Mammary microvascular endothelial cell (primary cell): ENCODE measurements at places on chromosomes 6 and 20. TPM values are rescaled to one million over a fixed set of nuclear protein-coding genes. Genes with fewer than 3 reads are reported as not detected.

Gene VNN1
- 0.20 and 0.69 TPM in 2 replicates for total RNA-seq

Gene PRKN
- 0.13 and 0.34 TPM in 2 replicates for total RNA-seq

Gene FAM162B
- total RNA-seq, result 0.44 and 0.67 TPM in 2 replicates

Gene NAA20
- 35.8 and 45.8 TPM in 2 replicates for total RNA-seq

Gene FBXO9
- 13.4 and 14.7 TPM in 2 replicates for total RNA-seq

Gene MUC22
- not detected in 2 replicates for total RNA-seq

Gene SNRNP48
- total RNA-seq, result 7.3 and 8.1 TPM in 2 replicates

Gene HTR1E
- not detected in 2 replicates for total RNA-seq

Gene MYT1
- total RNA-seq, result not detected in 2 replicates

Gene ITPR3
- 82.5 and 94.1 TPM in 2 replicates for total RNA-seq

Gene GNL1
- 33.2 and 40.0 TPM in 2 replicates for total RNA-seq

Gene SLC35F1
- total RNA-seq, result not detected in 2 replicates
